Urinary bladder (tissue), 4 donors: ENCODE measurements at places on chromosomes 4 and X. TPM values are rescaled to one million over a fixed set of nuclear protein-coding genes. Genes with fewer than 3 reads are reported as not detected.

GABRB1 gene
- 0.79 TPM for total RNA-seq

FRAS1 gene
- total RNA-seq: 20.5 TPM

CTAG1A gene
- not detected for total RNA-seq

NPFFR2 gene
- 3.3 TPM for total RNA-seq

SYTL4 gene
- 18.5 TPM for total RNA-seq

BEX1 gene
- total RNA-seq: 3.5 TPM

RGS12 gene
- 51.6 TPM for total RNA-seq

DNA sequence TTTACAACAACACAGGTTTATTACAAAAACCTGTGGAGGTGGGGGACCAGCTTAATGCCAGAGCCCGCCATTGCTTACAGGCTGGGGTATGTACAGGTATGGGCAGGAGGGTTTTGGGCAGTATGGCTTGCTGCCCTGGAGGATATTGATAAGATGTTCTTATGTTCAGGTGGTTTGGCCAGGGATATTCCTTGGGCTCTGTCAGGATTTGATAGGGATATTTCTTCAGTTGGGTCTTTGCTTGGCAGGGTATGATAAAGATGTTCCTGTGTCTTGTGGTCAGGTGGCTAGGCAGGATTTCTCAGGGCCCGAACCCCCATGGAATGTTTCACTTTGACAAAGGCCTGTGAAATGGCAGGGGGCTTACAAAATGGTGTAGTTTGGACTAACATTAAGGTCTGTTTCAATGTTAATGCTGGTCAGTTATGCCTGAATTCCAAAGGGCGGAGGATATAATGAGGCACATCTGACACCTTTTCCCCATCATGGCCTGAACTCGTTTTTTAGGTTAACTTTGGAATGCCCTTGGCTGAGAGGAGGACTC lies 3.1 kb downstream of the MGST2 start:
- no peak for DNase-seq

DNA sequence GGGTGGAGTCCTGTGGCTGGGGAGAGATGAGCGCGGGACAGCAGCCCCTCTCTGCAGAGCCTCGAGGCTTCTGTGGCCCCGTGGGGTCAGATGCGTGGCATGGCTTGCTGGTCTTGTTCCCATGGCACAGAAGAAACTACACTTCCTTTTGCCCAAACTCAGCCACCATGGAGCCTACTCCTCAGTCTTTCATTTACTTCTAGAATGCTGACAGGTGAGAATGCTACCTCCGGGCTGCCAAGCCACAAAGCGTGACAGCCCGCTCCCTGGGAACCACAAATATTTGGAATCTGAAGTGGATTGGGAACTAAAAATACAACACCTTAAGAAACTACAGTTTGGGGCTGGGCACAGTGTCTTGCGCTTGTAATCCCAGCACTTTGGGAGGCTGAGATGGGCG lies 98.0 kb downstream of the TRAPPC11 start:
- DNase-seq: no peak

- DNase-seq: no peak
Observed at GRCh38 chr4:113065629-113066028, 16.2 kb downstream of the ANK2 start.

GRCh38 chr4:62644372-62644771 lies 1444.2 kb downstream of the ADGRL3 start:
- DNase-seq: no peak

DNA sequence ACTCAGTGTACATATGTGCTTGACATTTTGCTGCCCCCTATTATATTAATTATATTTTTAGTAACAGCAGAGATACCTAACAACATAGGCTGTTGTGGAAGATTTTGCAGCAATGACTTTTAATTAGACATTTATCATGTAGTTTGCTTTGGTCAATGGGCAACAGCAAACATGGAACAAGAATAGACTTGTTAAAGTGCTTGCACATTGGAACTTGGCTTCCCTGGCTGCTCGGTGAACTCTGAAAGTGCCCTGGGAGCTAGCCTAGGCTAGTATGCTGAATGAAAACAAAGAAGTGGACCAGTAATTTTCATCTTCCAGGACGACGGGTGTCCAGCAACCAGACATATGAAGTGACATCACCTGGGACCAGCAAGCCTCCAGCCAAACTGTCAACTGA lies 1157.1 kb downstream of the ARAP2 start:
- no peak for DNase-seq

DNA sequence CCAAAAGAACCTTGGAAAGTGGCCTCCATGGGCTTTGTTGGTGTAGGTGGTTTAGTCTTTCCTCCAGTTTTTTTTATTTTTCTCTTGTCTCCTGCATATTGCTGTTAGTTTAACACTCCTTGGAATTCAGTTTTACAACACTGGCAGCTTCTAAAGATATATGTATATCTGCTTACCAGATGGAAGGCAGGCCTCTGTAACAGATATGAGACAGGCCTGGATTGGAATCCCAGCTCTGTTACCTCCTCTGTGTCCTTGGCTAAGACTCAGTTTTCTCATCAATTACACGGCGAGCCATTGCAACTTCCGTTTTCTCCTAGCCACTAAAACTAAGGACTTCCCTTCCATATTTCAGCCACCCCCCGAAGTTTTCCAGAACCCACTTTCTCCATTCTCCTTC lies 133.4 kb upstream of the SMAD1 start:
- no peak for DNase-seq

DNA sequence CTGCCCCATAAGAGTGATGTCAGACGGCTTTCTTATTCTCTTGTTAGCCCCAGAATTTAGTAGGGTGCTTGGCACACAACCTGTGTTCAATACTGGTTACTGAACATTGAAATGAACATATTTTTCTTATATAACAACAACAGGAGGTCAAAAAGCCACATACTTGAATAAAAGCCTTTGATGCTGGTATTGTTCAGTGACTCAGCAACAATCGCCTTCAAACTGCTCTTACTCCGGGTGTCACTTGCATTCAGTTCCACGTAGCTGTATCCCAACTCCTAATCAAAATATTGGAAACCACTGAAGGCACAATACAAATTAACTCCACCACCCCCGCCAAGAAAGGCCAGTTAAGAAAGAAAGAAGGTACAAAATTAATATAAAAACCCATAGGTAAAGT lies 61.5 kb downstream of the RFC1 start:
- no peak for DNase-seq

- DNase-seq: no peak
Observed at GRCh38 chr4:14023036-14023435, 395.5 kb upstream of the BOD1L1 start.

GRCh38 chrX:79361192-79361870 lies 5.8 kb downstream of the ITM2A start:
- no peak for DNase-seq

DNA sequence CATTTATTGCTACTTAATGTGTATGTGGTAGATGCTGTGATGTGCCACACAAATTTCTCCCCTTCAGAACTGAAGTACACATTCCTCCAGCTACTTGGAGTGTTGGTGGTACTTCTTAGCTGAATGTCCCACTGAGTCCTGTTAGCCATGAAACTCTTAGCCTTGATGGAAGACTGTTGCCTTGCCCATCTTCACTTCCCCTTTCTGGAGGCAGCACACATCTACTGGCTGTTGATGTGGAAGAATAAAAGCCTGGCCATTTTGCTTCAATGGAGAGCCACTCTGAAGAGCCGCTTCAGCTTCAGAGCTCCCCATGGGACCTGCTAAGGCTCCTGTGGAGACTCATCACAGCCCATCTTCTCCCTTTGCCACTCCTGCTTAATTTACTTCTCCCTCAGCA lies 157.7 kb upstream of the PITX2 start:
- DNase-seq: no peak

- no peak for DNase-seq
Observed at GRCh38 chrX:112651766-112652165, 28.0 kb downstream of the LHFPL1 start.

DNA sequence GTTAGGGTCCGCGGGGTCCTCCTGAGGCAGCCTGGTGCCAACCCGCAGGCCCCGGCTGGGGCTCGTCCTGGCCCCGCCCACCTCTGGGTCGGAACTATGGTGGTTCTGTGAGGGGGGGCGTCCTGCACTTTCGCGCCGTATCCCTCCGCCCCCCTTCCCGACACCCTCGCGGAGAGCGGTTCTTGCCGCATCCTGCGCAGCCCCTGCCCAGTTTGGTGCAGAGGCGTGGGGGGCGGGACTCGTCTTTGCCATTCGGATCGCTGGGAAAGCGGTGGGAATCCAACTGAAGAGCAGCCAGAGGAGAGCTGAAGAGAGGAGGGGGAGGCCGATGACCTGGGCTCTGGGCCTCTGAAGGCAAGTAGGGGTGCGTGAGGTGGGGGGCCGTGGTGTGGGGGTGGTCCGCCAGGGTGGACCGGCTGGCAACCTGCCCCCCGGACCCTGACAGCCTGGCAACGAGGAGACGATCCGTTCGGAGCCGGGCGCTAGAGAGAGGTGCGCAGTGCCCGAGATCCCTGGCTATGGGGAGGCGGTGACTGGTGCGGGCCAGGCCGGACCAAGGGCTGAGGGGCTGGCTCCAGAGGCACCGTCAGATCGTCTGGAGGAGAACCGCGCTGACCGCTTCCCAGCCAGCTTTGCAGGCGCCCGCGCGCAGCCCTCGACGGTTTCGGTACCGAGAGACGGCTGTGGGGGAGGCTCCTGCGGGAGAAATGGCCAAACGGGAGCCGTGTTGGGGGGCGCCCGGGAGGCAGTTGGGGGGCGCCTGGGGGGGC lies at the start of gene GPRASP1:
Gene GPRASP1 (plus strand): TSS at position 242 of the 770 bp plus-strand sequence. CDS start 2,431 bp downstream, outside the sequence.
- DNase-seq: no peak

GRCh38 chr4:152455311-152455710 lies 80.6 kb downstream of the FBXW7 start:
- DNase-seq: no peak

DNA sequence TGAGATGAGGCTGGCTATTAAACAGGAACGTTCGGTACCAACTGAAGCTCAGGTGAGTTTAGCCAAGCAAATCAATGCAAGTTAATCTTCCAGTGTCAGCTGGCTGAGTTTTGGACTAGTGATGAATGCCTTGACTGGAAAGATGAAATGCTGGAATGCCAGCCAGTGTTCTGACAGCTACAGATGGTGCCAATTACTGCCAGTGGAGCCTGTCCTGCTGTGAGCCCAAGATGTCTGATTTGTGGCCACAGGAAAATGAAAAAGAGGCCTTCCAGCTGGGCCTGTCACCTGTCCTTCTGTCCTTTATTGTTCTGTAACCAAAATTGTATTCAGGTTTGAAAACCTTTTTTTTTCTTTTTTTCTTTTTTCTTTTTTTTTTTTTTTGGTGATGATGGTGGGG lies 223.1 kb downstream of the AFF2 start:
- no peak for DNase-seq

DNA sequence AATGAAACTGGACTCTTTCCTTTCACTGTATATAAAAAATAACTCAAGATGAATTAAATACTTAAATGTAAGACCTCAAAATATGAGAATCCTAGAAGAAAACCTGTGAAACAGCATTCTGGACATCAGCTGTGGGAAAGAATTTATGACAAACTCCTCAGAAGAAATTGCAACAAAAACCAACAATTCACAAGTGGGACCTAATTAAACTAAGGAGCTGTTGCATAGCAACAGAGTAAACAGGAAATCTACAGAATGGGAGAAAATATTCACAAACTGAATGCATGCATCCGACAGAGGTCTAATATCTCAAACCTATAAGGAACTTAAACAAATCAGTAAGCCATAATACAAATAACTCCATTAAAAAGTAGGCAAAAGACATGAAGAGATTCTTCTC lies 851.7 kb upstream of the PCDH10 start:
- no peak for DNase-seq
